H4 (cell line): ENCODE measurements at places on chromosomes 5 and 9. TPM values are rescaled to one million over a fixed set of nuclear protein-coding genes. Genes with fewer than 3 reads are reported as not detected.

DNA sequence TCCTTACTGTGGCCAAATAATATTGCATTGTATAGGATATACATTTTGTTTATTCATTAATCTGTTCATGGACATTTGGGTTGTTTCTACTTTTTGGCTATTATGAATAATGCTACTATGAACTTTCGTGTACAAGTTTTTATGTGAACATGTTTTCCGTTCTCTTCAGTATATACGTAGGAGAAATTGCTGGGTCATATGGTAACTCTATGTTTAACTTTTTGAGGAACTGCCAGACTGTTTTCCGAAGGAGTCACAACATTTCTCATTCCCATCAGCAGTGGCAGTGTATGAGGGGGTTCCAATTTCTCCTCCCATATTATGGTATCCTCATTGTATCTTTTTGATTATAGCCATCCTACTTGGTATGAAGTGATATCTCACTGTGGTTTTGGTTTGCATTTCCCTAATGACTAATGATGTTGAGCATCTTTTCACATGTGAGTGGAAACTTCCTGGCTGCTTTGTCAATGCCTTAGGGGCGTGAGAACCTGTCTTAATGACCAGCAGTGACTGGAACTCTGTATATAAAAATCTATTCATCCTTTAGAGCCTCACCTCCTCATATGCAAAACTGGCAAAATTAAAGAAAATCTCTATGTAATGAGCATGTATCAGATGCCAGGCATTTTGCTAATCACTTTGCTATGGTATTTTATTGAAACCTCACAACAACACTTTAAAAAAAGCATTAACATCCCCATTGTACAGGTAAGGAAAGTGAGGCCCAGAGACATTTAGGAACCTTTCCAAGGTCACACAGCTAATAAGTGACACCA is 47.8 kb upstream of the TGFBR1 start:
- DNase-seq = peak; percentile 60

DNA sequence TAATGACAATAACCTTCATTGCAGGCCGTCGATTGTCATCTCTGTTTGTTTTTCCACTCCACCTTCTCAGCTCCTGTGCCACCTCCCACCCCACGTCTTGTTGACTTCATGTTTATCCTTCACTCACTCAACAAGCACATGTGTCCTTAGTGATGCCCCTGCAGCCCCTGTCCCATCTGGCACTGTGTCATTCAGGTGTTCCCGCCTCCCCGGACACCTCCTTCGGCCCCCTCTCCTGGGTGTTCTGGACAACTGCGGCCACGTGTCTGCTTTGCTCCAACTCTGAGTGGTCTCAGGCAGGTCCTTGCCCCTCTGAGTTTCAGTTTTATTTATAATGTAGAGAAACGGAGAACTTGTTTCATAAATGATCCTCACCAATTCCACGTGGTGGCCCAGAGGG is 91.0 kb upstream of the COL5A1 start:
- DNase-seq = no peak

RABL6 gene
- total RNA-seq = 23.6 and 35.0 TPM in 2 replicates

GRCh38 chr9:4333231-4333740 is 33.4 kb upstream of the GLIS3 start:
- no peak for DNase-seq

MYOZ3 gene
- not detected in 2 replicates for total RNA-seq

PCDHGC3 gene
- total RNA-seq = 50.8 and 61.5 TPM in 2 replicates
